ENCODE measurements at places on chromosomes 7 and 10.

- no peak for DNase-seq
These were observed 144.3 kb downstream of the KIF20B start for GRCh38 chr10:89845541-89846280.

DNA sequence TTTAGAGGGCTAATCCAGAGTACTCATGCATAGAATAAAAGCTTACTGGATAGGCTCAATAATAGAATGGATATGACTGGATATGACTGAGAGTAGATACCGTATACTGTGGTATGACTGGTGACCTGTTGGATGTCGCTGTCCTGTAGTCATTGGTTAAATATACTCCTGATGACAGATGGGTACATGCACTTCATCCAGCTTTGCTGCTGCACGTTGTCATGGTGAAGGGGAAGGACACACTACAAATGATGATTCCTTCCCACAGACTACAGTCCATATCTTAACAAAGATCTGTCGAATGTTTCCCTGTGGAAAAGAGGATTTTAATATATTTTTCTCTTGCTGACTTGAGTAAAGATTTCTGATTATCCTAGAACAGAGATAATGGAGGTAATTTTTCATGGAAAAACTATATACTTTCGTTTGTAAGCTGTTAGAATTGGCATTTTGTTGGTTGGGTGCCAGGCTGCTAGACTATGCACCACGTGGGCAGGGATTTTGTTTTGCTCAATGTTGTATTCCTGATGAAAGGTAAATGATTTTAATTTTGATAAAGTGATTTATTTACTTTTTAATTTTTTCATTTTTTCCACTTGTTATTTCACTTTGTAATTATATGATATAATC lies 97.3 kb downstream of the PPP1R9A start:
- DNase-seq, result no peak

DNA sequence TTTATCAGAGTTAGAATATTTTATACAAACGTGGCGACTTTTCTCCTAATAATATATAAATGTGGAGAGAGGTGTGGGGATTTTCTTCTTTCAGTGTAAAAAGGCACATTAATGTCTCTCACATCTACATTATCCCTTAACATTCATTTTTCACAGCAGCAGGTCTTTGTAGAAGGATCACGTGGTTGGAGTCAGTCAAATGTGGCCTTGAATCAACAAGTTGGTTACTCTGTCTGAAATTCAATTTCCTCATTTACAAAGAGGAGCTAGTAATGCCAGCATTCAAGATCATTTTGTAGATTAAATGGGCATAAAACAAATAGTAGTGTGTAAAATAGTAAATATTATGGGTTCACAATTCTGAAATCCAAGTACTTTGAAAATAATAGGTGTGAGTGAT lies 183.1 kb upstream of the SEMA3E start:
- no peak for DNase-seq

- no peak for DNase-seq
These were observed 8.9 kb downstream of the PDE1C start for GRCh38 chr7:32061346-32061745.

DNA sequence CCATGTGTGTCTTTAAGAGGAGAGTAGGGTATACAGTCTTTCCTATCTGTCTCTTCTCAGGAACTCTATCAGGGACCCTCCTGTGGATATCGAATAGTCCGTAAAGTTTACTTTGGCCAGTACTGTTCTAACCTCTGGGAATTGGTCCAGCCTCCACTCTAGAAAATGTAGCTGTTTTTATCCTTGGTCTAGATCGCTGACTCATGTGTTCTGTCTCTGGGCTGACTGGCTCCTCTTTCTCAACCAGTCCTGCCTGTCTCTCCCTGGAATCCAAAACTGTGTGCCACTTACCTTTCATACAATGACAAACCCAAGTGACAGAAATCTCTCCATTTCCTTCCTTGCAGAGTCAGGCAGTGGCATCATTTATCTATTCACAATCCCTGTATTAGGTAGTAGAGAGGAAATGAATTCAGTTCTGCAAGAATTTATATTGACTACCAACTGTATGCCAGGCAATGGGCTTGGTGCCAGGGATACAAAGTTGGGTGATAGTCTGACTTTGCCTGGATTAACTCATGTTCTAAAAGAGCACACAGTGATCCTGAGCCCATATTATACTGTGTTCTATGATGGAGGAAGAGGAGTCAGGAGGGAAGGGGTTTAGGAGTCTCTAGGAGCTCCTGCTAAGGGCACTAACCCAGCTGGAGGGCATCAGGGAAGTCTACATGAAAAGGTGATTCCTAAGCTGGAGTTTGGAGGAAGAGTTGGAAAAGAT lies 232.7 kb downstream of the LRMDA start:
- no peak for DNase-seq

DNA sequence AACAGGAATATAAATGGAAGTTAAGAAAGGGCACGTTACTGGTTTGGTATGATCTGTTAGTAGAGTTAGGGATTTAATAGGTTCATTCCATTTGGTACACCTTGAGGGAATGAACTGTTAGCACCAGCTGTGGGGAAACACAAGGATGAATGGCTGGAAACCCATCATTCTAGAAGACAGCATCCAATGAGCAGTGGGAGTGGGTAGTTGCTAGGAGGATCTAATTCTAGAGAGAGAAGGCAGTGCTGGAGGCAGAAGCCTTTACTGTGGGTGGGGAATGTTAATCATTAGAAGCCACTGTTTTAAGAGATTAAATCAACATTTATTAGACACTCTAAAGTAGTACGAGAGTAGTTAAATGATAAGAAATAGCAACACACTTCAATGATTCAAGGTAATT lies 15.5 kb upstream of the GPR15LG start:
- no peak for DNase-seq

Data from stimulated activated CD4-positive, alpha-beta T cell treated with anti-CD3 and anti-CD28 coated beads, Interleukin-1b, Interleukin-23, amount 100 ng/mL, for 1 hour (primary cell).